ENCODE measurements at places on chromosomes 4 and X.

DNA sequence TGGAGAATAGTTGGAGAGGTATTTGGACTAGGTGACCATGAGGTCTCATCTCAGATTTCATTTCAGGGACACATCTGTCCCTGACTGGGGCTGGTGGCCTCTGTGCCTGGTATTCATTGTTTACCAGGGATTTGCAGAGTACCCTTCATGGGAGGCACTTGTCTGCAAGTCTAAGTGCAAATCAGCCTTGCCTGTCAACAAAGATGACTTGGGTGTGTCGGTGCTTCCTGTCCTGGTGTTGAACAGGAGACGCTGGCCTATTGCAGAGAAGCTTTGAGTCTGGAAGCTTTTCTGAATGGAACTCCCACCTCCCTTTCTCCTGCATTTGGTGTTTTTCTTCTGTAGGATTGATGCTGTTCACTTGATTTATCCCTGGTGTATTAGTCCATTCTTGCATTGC lies 104.1 kb downstream of the TNIP2 start:
- no peak for DNase-seq

- no peak for DNase-seq
These were observed 35.5 kb downstream of the HELT start for GRCh38 chr4:185053746-185054145.

DNA sequence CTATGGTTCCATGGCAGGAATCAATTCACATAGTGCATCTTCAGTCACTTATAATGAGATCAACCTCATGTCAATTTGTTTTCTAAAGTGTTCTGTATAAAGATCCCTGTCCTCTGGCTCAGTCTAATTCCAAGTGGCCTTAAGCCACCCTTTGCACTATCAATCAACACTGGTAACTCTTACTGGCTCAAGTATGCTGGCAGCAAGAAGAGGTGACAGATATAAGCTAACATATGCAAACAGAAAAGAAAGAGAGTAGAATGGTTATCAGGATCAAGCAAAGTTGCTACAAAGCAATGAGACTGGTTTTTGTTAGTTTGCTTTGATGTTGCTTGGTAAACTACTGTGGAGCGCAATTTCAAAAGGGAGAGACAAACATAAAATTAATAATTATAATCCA lies 67.0 kb downstream of the AMMECR1 start:
- no peak for DNase-seq

GRCh38 chrX:85815203-85815751 lies 232.1 kb downstream of the CHM start:
- no peak for DNase-seq

- no peak for DNase-seq
These were observed 126.7 kb upstream of the STX18 start for GRCh38 chr4:4668355-4669210.
